Epithelial cell of esophagus (primary cell): ENCODE measurements at places on chromosomes 6 and 20.

DNA sequence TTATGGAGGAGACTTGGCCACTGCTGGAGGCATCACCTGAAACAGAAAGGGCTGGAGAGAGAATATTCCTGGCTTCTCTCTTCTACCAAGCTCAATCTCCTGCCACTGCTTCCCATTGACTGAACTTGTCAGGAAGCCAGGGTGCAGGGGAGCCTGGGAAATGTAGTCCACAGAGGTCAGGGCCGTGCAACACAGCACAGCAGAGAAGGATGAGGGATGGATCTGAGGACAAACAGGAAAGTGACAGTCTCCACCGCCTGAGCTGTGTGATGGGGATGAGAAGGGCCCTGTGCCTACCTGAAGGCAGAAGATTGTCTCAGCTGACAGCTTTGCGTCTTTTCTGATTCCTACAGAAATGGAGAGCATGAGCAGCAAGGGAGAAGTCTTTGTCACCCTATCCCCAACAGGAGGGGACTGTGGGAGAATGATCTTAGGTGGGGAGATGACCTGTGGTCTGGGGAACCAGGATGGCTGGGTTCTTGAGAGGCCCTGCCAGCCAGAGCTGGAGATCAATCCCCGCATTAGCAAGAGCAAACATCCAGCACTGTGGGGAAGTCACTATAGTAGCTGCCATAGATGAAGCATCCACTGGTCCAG, 114.2 kb downstream of the SNX5 start:
- peak; percentile 56 for DNase-seq

DNA sequence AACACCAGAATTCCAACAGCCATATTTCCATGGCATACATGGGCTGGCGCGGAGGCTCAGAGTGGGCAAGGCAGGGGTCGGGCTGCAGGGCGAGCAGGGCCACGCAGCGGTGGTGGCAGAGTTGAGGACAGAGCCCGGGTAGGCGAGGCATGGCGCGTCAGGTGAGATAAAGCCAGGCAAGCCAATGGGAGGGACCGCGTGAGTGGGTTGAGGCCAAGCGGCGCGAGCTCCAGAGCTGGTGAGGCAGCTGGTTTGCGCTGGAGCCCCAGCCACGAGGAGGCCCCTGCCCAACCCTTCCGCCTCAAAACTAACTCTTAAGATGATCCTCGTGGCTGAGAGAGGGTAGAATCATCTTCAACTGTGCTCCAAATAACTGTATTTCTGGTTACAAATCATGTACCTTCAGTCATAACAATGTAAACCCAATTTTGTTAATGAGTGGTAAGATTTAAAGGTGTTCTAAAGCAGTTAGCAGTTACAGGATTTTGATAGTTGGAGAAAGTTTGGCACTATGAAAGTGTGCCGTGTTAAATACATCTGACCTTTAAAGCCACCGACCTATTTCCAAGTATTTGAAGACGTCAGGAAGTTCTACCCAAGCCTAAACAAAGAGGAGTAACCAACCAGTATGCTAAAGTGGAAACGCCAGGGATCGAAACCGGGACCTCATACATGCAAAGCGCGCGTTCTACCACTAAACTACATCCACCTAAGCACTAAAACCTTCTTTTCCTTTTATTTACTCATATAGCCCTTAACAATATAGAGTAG, 107.9 kb downstream of the GPX5 start:
- DNase-seq: no peak

- peak; percentile 95 for DNase-seq
Observed at GRCh38 chr6:42338744-42339222, 112.9 kb downstream of the TRERF1 start.

GRCh38 chr6:14108571-14109410, 8.8 kb upstream of the CD83 start:
- DNase-seq: peak; percentile 6

- peak; percentile 39 for DNase-seq
Observed at GRCh38 chr20:610130-611046, at the start of gene TCF15. Gene TCF15 (minus strand): TSS chr20:610309. CDS start chr20:610237, 72 bp downstream.

DNA sequence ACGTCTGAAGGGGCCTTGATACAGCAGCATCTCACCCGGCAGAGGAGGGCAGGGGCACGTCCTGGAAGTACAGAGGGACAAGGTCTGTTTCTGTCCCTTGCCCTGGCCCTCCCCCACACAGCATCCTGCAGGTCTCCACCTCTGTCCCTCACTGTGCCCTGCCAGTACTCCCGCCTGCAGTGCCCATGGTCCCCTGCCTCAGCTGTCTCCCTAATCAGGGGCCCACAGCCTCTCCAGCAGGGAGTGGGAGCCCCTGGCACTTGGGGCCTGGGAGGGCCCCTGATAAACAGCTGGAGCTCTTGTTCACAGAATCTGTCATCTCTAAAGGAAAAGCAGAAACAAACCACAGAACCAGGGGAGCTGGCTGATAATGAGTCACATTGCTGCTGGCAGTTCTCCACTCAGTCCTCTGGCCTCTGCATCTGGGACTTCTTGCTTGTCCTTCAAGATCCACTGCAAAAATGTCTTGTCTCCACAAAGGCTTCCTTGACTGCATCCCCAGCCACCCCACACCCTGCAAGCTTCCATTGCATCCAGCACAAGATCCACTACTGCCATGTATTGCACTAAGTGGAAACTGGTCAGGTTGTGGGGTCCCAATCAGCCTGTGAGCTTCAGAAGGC, 33.2 kb upstream of the TAF8 start:
- DNase-seq: peak; percentile 70

DNA sequence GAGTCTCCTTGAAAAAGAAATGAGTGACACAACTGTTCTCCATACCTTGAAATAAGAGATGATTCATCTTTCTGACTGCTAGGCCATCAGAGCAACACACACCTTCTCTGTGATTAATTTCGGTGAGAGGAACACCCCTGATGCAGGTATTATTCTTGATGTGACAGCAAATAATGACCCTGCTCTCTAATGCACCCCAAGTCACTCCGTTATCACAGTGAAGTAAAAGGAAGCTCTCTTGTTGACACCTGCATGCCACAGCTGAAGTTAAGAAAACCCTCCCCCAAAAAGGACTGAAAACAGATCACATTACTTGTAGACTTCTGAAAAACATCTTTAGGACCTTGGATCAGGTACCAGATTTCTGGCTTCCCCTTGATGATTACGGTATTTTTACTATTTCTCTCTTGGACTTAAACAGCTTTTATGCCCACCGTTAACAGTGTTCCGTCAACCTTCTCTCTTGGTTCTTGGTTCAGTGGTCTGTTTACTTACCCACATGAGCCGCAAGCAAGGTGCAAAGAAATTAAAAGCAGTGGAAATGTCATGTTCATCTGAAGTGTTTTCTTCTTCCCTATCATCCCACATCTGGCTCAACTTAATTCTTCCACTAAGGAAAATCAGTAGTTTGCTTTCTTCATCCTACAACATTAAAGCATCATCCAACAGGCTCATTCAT, 249.7 kb downstream of the GMPR start:
- DNase-seq: peak; percentile 48

- peak; percentile 75 for DNase-seq
Observed at GRCh38 chr20:1825507-1825906, 69.7 kb upstream of the SIRPA start.

GRCh38 chr6:129860908-129861665, at the start of gene TMEM244:
Gene TMEM244 (minus strand): TSS chr6:129861315. CDS start chr6:129861188, 127 bp downstream.
- DNase-seq: peak; percentile 20

DNA sequence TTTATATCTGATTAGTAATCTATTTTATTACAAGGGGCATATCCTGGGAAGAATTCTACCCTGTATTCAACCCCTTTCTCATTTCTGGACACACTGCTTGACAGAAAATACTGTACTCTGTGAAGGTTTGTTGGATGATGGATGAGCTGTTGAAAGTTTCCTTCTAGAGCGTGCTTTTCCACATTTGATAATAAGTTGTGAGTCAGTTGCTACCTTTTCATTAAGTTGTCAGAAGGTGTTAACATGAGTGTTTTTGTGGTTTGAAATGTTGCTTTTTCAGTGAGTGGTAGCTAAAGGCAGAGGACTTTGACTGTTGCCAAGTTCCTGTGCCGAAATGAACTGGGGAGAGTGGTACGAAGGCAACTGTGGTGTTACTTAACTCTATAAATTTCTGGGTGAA, 3.9 kb upstream of the ECI2 start:
- DNase-seq: peak; percentile 62

GRCh38 chr6:30688569-30688968, 2.1 kb upstream of the PPP1R18 start:
- no peak for DNase-seq

DNA sequence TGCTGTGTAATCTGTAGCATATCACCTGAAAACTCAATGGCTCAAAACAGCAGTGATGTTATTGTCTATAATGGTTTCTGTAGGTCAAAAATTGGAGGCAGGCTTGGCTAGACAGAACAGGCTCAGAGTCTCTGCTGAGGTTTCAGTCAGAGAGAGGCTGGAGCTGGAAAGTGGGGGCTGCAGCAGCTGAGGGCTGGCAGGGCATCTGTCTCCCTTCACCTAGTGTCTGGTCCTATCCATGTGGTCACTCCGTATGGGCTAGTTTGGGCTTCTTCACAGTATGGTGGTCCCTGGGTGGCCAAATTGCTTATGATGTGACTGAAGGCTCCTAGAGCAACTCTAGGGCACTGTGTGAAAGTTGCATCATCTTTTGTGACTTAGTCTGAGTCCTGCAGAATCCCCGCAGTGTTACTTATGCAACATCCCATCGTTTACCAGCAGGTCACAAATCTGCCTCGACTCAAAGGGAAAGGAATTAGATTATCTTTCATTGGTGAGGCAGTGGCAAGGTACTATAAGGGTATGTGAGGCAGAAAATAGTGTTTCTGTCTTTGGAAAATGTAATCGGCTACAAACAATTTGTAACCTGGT, 497.0 kb downstream of the EPHA7 start:
- DNase-seq: no peak

GRCh38 chr6:111722179-111722731, 116.6 kb upstream of the TRAF3IP2 start:
- DNase-seq: peak; percentile 55

- DNase-seq: no peak
Observed at GRCh38 chr6:165071906-165072305, 237.5 kb downstream of the C6orf118 start.

DNA sequence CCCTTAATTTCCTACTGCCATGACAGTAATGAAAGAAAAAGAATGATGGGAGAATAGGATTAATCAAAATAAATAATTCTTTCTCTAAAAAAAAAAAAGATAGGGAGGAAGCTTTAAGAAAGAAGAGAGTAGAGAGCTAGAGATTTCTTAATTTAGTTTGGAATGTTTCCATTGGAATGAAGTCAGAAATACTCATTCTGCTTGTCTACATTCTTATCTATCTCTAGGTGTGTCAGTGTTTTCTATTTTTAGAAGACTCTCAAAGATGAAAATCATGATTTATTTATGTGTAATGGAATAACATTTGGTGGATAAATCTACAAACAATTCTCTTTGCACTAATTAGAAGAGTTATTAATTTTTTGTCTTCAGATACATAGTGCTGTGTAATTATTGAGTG, 38.0 kb upstream of the HIVEP1 start:
- DNase-seq: peak; percentile 28

DNA sequence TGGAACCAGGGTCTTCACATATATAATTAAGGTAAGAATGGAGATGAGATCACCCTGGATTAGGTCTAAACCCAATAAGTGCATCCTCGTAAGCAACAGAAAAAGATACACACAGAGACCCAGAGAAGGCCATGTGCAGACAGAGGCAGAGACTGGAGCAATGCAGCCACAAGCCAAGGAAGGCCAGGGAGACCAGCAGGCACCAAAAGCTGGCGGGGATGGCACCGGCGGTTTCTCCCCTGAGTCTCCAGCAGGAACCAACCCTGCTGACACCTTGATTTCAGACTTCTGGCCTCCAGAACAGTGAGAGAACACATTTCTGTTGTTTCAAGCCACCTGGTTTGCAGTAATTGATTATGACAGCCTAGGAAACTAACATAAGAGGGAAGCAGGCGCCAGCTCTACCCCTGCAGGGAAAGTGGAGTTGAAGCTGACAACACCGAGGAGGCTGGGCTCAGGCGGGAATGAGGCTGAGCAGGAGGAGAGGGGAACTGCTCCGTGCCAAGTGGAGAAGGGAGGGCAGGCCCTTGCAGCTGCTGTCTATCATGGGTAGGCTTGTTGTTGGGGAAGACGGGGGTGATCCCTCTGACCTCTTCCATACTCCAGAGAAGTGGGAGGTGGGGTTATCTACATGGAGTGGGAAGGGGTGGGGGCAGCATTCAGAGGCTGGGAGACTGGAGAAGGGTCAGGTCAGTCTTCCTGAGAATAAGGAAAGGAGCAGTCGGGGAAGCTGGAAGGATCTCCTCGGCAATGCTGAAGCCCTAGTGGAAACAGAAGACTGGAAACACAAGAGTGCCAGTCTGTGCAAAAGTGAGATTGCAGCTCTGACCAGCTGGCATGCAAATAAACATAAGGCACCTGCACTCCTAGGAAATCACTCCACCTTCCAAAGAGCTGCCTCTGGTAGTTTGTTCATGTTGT, 72.7 kb downstream of the NFATC2 start:
- no peak for DNase-seq

DNA sequence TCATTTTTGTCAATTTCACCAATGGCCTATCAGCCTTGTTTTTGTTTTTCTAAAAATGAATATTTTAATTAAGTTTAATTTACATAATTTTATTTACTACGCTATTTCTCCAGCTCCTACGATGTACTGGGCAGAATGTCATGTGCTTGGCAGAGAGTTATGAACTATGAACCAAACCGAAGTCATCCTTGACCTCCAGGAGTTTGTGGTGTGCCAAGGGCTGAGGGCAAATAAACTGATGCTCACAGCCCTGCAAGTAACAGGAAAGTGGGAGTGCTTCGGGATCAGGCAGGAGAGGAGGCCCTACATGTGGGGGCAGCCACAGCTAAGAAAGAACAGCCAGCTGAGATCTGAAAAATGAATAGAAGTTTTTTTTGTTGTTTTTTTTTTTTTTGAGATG, 38.6 kb downstream of the ZNF217 start:
- DNase-seq: no peak

GRCh38 chr6:61949161-61949560, 336.9 kb downstream of the KHDRBS2 start:
- no peak for DNase-seq

DNA sequence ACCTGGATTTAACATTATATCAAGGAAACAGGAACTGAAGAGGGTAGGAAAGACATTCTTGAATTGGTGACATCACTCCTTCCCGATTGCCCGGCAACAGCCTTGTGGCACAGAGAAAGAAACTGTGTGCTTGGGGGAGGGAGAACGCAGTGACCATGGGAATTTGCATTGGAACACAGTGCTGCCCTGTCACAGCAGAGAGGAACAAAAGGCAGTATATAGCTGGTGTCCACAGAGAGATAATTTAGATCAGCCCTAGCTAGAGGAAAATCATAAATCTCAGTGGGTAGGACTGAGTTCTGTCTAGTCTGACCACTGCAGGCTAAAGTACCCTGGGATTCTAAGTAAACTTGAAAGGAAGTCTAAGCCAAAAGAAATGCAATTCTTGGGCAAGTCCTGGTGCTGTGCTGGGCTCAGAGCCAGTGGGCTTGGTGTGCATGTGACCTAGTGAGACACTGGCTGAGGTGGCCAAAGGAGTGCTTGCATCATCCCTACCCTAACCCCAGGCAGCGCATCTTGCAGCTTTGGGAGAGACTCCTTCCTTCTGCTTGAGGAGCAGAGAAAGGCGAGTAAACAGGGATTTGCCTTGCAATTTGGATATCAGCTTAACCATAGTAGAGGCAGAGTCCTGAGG, 697.6 kb downstream of the HACE1 start:
- peak; percentile 63 for DNase-seq
